ENCODE measurements at places on chromosomes 3 and 15. TPM values are rescaled to one million over a fixed set of nuclear protein-coding genes. Genes with fewer than 3 reads are reported as not detected.

PPP1R14D gene
- total RNA-seq: not detected

OIP5 gene
- 8.0 TPM for total RNA-seq

DNA sequence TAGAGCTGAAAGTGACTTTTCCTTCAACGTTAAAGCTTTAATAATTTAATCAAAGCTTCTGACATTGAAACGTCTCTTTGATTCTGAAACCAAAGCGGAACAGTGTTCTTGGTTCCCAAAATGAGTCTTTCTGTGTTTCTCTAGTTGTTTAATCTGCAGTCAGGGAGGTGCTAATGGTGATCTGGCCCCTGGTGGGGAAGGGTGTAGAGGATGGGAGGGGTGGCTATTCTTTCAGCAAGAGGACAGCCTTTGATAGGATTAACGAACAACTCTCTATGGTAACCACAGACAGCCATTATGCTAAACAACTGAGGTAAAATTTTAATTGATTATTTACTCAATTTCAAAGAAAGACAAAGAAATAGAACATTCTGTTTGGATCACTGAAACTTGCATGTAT, 79.9 kb upstream of the CADPS start:
- no peak for DNase-seq

GRCh38 chr15:33191591-33191990, 2.9 kb downstream of the FMN1 start:
- DNase-seq: no peak

DNA sequence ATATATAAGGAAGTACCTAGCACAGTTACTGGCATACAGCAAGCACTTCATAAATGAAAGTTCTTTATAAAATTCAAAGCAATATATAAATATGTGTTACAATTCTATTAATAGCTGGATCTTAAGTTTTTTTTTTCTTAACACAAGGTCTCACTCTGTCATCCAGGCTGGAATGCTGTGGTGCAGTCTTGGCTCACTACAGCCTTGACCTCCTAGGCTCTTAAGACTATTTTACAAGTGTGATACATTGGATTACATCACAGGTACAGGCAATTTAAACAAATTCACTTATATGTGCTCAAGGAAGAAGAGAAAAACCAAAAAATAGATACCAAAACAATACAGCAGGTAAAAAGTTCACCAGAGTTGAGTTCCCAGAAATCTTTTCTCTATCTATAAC, 60.6 kb downstream of the ZNF280D start:
- DNase-seq: no peak

Measured in cardiac muscle cell (in vitro differentiated cells and primary cell).